ENCODE measurements at places on chromosomes 1 and 21. TPM values are rescaled to one million over a fixed set of nuclear protein-coding genes. Genes with fewer than 3 reads are reported as not detected.

The LRRC53 gene
- total RNA-seq, result not detected

The LCE1A gene
- not detected for total RNA-seq

The ACOT11 gene
- 4.1 TPM for total RNA-seq

The CEP350 gene
- total RNA-seq, result 94.1 TPM

The TMPRSS15 gene
- not detected for total RNA-seq

The NUAK2 gene
- 0.73 TPM for total RNA-seq

The PLA2G4A gene
- 32.7 TPM for total RNA-seq

The PEX19 gene
- 77.5 TPM for total RNA-seq

DNA sequence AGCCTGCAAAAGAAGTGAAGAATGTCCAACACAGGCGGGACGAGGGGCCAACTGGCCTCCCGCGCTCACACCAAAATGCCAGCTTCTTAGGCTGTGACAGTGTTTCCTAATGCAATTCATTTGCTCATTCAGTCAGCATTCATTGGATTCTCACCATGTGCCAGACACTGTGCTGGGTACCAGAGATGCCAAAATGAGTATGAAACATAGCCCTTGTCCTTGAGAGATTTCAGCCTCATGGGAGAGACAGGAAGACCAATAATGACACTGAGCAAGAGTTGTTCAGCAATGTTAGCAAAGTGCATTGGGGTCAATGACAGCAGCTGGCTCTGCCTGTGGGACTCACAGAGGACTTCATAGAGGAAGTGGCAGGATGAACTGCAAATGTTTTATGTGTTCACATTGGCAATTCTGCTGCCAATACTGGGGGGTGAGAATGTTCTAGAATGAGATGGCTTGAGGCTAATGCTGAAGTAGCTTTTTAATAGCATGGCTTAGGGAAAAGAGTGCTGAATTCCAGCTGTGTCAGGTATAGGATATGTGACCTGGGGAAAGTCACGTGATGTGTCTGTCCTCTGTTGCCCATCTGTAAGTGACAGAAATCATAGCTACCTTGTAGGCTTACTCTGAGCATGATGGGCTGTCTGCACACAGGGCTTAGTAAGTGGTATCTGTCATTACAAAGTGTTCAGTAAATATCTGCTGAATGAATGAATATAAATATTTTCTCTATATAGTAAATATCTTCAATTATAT is 58.3 kb upstream of the KIF26B start:
- DNase-seq, result no peak
- no peaks in the 10 kb centered on the region for H3K27me3 ChIP-seq
- H3K36me3 ChIP-seq, result no peaks in the 10 kb centered on the region

DNA sequence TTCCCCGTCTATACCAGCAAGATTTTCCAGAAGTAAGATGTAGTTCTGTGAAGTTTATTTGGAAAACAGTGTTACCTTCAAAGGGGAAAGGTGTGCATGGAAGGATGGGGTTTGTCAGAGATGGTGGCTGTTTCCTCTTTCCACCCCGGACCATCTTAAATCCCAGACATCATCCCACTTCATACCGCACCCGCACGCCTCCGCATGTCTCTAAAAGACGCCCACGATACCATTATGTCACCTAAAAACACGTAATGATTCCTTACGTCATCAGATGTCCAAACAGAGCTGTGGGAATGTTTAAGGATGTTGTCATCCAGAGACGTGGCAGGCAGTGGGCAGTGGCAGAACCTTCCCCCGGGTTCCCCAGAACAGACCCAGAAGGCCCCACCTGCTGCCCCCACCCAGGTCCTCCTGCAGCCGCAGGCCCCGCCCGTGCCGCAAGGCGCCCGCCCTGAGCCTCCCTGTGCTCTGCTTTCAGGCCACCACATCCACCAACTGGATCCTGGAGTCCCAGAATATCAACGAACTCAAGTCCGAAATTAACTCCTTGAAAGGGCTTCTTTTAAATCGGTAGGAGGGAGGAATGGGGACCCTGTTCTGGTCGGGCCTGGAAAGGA is 152.2 kb downstream of the PEX14 start:
- peak; percentile 8 for DNase-seq
- H3K4me3 ChIP-seq, result no peak overlapping the region
- H3K36me3 ChIP-seq, result no peaks in the 10 kb centered on the region
- no peaks in the 10 kb centered on the region for H3K4me1 ChIP-seq
- no peaks in the 10 kb centered on the region for H3K27me3 ChIP-seq

DNA sequence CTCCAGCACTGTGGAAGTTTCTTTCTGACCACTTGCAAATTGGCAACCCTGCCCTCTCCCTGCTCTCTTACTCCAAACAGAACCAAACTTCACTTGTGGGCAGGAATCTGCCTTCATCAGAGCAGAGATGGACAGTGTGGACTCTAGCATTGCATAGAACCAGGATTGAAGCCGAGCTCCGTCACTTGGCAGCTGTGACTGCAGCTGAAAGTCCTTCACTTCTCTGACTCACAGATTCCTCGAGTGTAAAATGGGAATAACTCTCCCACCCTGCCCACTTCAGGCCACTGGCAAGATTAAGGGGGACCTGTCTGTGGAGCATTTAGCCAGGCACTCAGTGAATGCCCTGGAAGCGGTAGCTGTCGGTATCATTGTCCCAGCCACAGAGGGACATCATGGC is 75.7 kb upstream of the ZBTB40 start:
- no peak overlapping the region for H3K4me3 ChIP-seq
- no peak for DNase-seq
- H3K36me3 ChIP-seq, result no peaks in the 10 kb centered on the region
- no peaks in the 10 kb centered on the region for H3K27me3 ChIP-seq
- H3K27ac ChIP-seq, result no peak overlapping the region

DNA sequence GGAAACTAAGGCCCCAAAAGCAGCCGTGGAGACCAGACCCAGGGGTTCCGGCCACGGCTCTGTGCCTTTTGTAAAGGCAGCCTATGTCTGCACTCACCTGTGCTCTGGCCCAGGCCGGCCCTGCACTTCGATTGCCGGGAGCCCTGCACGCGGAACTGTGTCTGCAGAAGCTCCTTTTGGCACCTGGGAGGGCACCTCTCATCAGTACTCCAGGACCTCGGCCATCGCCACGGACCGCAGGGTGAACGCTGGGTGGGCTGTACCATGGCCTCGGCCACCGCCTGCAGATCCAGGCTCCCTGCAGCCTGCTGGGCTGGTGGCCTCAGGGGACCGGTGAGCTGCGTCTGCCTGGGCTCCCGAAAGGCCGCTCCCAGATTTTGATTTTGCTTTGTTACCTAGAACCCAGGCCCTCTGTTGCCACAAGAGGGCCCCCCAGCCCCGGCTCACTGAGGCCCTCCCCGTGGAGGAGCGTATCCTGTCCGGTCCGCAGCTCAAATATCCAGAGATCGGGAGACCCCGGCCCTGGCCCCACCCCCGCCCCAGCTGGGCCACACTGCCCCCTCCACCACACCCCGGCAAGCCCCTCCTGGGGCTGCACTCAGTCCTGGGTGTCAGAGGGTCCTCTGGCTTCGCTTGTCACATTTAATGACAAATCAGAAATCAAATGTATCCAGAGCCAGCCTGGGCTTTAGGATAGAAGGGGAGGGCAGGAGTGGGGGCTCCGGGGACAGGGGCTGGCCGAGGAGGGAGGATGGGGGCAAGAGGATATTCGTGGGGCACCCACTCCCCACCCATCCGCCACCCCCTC is 60.2 kb upstream of the PDE9A start:
- no peak overlapping the region for H3K27ac ChIP-seq

- H3K27me3 ChIP-seq, result no peaks in the 10 kb centered on the region
- no peak overlapping the region for H3K27ac ChIP-seq
Observed at GRCh38 chr1:53601031-53601745, 137.8 kb downstream of the GLIS1 start.

DNA sequence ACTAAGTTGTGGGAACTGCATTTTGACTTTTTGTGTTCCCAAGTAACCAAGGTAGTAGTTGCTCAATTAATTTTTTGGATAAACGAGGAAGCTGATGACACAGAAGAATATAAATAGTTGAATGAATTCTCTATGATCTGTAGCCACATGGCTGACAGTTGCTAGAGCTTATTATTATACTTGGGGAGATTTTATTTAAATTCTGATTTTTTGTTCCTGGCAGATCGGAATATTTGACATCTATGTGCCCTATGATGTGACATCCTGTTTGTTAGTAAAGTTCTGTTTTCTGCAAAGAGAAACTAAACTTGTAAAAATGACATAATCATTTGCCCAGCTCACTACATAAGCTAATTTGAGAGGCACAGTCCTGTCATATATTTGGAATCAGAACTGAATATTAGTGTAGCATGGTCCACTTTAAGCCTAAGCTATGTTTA is 9.7 kb upstream of the LYST start:
- no peaks in the 10 kb centered on the region for H3K4me1 ChIP-seq
- H3K4me3 ChIP-seq, result no peak overlapping the region
- no peak for DNase-seq
- H3K27me3 ChIP-seq, result no peaks in the 10 kb centered on the region

GRCh38 chr1:118049981-118050380 is 120.4 kb downstream of the WDR3 start:
- H3K4me1 ChIP-seq, result no peaks in the 10 kb centered on the region
- DNase-seq, result no peak
- H3K4me3 ChIP-seq, result no peak overlapping the region
- H3K36me3 ChIP-seq, result no peaks in the 10 kb centered on the region

DNA sequence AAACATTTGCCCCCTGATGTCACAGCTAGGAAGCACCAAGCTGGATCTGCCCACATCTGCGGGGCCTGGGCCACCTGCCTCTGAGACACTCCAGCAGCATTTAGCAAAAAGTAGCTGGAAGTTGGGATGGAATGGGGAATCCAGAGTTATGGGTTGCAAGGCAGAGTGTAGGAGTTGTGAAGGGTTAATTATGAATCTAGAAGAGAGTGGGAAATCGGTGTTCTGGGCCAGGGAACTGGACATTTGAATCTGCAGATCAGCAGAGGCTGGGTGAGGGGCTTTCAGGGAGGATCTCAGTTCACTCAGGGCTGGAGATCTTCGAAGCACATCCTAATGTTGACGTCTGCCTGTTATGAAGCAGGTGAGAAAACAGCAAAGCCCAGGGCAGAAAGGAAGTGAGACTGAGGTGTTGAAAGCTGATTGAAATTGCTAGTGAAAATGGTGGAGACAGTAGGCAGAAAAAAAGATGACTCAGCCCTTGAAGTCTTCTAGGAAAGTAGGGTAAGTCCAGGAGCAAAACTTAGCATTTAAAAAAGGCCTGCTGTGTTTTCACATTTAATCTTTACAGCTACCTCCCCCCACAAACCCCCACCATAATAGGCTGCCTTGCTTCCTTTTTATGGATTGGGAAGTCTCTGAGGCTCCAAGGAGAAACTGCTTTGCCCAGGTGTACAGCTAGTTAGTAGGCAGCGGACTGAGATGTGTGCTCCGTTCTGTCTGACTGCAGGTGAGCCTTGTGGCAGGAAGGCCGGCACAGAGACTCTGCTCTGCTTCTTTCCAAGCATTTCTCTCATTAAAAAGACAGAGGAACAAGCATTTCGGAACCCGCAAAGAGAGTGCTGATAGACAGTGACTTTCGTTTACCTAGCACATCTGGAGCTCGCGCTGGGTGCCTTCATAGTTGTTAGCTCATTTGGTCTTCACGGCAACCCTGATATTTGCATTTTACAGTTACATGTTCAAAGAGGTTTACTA is 7.2 kb downstream of the VANGL1 start:
- H3K27ac ChIP-seq, result no peak overlapping the region
- no peak overlapping the region for H3K4me3 ChIP-seq
- DNase-seq, result no peak
- no peaks in the 10 kb centered on the region for H3K4me1 ChIP-seq
- no peaks in the 10 kb centered on the region for H3K36me3 ChIP-seq

DNA sequence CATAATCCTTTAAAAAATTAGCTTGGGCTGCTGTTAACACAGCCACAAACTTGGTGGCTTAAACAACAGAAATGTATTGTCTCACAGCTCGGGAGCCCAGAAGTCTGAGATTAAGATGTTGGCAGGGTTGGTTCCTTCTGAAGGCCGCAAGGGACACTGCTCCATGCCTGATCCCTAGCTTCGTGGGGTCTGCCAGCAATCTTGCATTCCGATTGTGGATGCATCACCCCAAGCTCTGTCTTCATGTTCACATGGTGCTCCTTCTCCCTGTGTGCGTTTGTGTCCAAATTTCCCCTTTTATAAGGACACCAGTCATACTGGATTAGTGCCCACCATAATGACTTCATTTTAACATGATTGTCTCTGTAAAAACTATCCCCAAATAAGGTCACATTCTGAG is 5.0 kb upstream of the HHIPL2 start:
- no peak overlapping the region for H3K27ac ChIP-seq
- H3K4me3 ChIP-seq, result no peak overlapping the region
- no peaks in the 10 kb centered on the region for H3K27me3 ChIP-seq
- H3K36me3 ChIP-seq, result no peaks in the 10 kb centered on the region
- DNase-seq, result no peak

- no peaks in the 10 kb centered on the region for H3K36me3 ChIP-seq
- H3K4me1 ChIP-seq, result peaks cover 3% of the 10 kb centered on the region
- H3K27me3 ChIP-seq, result no peaks in the 10 kb centered on the region
Observed at GRCh38 chr1:1118876-1119220, 3.0 kb upstream of the C1orf159 start.

GRCh38 chr1:175841738-175842187 is 98.4 kb upstream of the TNR start:
- no peaks in the 10 kb centered on the region for H3K36me3 ChIP-seq
- H3K27me3 ChIP-seq, result no peaks in the 10 kb centered on the region
- DNase-seq, result no peak
- H3K4me3 ChIP-seq, result no peak overlapping the region

GRCh38 chr1:10510520-10511493 is 36.1 kb downstream of the PEX14 start:
- DNase-seq, result no peak
- no peaks in the 10 kb centered on the region for H3K27me3 ChIP-seq
- H3K4me3 ChIP-seq, result no peak overlapping the region
- H3K27ac ChIP-seq, result peak overlapping the region; percentile 27
- H3K36me3 ChIP-seq, result no peaks in the 10 kb centered on the region

DNA sequence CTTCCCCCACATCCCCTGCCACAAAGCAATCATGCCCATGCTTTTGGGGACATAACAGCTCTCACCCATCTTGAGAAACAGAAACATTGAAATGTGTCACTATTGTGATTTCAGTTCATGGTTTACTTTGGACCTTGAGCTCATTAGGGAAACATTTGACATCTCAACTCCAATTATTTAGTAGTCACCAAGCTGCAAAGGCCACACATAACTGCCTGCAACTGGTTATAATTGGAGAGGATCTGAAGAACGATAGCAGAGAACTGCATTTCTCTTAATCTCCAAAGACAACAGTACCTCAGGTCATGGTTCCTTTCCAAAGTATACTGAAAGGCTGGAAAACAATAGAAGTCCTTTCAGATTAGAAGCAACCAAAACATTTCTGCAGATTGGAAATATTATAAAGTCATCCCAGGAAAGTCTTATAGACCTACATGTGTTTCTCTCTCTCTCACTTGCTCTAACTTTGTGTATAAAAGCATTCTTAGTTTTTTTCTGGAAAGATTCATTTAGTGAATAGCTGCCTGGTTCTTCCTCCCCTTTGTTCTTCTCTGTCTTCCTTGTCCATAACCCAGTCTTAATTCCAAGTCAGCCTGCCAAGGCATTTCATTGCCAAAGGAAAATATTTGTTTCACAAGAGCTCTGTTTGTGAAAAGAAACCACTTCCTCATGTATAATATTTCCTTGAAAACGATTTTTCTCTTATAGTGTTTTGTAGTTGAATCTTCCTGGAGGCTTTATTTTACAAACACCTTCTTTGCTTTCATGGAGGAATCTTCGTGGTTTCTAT is 426.8 kb downstream of the ADGRL2 start:
- no peaks in the 10 kb centered on the region for H3K36me3 ChIP-seq
- H3K27ac ChIP-seq, result no peak overlapping the region
- DNase-seq, result no peak
- no peaks in the 10 kb centered on the region for H3K27me3 ChIP-seq
- H3K4me3 ChIP-seq, result no peak overlapping the region
- no peaks in the 10 kb centered on the region for H3K4me1 ChIP-seq
